DND-41 (cell line): ENCODE measurements at places on chromosomes 2 and 18.

GRCh38 chr2:185507719-185508118 is 230.9 kb upstream of the FSIP2 start:
- no peak for DNase-seq

- DNase-seq = no peak
Observed at GRCh38 chr2:239587841-239588240, 187.0 kb upstream of the HDAC4 start.

DNA sequence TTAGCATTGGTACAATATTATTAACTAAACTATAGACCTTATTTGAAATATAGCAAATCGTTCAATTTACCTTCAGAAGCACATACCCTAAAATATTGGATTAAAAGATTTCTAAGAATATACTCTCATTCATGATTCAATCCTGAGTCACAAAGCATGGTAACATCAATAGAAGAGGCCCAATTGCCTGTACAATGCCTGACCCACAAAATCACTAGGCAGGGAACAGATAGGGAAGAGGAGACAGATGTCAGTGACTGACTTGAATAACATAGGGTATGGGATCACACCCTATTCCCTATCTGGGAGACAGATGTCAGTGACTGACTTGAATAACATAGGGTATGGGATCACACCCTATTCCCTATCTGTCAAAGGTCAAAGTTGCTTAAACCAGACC is 611.6 kb upstream of the VRK2 start:
- DNase-seq = no peak

GRCh38 chr2:84946204-84947009 is 24.6 kb upstream of the KCMF1 start:
- no peak for DNase-seq

GRCh38 chr2:184598316-184599053 is at the start of gene ZNF804A:
Gene ZNF804A, plus strand, starts transcription at chr2:184598529. Its CDS starts 431 bp downstream, at chr2:184598960.
- no peak for DNase-seq

- no peak for DNase-seq
Observed at GRCh38 chr18:62282188-62282629, 42.9 kb upstream of the TNFRSF11A start.

DNA sequence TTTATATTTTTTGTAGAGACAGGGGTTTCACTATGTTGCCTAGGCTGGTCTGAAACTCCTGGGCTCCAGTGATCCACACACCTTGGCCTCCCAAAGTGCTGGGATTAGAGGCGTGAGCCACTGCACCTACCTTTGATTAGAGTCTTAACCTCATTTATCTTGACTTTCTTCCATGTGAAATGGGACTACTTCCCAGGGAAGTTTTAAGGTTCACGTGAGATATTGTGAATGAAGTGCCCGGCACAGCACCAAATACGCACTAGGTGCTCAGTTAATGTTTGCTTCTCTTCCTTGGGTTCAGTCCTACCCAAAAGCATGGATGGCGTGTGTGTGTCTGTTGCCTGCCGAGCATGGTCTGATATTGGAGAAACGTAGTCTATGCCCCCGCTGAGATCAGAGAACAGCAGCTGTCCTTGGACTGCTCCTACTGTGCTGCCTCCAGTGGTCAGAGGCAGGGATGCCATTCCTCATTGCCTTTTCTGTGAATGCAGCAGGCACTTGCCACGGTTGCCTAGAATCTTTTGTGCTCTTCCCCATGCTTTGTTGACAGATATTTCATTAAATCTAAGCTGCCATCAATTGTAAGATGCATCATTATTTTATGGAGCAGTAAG is 12.3 kb upstream of the TFCP2L1 start:
- peak; percentile 12 for DNase-seq

DNA sequence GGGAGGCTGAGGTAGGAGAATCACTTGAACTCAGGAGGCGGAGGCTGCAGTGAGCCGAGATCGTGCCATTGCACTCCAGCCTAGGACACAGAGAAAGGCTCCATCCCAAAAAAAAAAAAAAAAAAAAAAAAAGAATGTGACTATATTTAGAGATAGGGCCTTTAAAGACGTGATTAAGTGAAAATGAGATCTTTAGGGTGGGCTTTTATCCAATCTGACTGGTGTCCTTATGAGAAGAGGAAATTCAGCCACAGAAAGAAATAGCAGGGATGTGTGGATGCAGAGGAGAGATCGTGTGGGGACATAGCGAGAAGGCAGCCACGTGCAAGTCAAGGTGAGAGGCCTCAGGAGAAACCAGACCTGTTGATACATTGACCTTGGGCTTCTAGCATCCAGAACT is 69.9 kb upstream of the ACSL3 start:
- no peak for DNase-seq

DNA sequence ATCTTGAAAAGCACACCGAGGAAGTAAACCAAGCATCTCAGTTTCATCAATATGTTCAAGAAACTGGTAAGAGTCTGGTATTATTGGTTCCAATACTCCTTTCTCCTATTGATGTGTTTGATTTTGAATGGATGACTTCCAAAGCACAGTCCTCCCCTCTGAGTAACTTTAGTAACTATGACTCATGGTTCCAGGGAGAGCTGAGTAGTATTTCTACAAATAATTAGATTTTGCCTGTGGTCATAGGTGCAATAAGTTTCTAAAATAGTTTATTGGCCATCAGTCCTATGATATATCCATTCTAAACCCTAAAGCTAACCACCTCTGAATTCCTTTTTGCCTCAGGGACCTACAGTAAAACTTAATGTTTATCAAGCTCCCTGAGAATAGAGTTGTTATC is 352.4 kb downstream of the XIRP2 start:
- no peak for DNase-seq

DNA sequence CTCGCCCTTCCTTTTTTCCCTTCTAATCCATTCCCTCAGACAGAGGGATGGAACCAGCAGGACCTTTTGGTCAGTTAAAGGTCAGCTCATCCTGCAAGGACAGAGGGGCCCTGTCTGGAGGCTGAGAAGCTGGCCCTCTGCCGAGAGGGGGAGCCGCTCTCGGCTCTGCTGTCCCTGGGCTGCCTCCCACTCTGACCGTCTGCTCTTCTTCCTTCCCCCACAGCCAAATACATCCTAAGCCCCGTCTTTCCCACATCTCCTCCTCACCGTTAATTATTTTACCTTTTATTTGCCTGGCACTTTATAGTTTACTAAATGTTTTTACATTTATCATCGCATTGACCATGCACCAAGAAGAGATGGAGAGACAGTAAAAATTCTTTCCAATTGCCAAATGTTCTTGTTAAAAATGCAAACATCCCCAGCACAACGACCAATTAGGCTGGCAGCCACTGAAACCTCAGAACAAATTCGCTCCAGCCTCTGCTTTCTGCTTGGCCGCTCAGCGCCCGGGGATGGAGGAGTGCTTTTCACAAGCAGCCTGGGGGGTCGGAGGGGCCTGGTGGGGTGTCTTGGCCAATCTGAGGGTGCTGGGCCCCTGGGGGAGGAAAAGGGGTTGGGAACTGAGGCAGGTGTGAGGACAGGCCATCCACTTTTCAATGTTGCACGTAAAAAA is 123.7 kb downstream of the TNS1 start:
- DNase-seq = no peak

DNA sequence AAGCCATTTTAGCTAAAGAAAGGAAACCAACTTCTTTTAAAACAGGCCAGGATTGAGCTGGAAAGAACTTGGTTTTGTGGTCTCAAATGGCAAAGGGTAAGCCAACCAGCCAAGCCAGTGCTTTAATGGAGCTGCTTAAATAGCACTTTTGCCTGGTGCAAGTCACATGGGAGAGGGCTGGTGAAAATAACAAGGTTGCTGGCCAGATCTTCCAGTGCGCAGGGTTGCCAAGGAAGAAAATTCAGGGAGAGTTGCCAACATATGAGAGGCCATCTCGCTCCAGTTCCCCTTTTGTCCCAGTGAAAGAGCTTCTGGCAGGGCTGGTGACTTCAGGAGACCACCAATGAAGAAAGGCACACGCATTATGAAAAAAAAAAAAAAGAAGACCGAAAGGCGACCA is 57.3 kb downstream of the IRS1 start:
- DNase-seq = no peak

DNA sequence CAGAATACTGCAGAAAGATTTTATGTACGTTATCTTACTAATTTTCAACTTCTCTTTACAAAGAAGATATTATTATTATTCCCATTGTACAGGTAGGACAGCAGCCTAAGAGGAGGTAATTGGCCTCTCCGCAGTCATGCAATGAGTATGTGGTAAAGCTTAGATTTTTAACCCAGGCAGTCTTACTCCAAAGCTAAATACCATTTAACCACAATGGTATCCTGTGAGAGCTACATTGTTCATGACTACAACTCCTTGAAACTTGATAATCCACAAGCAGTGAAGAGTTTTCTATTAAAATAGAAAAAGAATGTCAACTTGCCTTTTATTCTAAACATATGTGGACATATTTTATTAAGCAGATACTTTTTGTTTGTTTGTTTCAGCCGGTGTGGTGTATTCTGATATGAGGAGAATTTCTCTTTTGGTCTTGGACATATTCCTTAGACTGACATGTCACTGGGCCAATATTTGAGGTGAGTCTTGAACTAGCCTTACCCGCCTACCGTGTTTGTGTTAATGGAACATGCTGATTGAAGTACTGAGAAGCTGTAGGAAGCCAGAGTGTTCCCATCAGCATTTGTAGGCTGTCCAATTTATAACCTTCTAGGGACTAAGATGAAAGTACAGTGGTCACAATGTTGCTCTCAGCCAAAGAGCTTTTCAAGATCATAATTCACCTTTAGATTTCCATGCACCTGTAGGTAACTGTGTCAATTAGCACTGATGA is 293.9 kb upstream of the DCC start:
- DNase-seq = no peak

DNA sequence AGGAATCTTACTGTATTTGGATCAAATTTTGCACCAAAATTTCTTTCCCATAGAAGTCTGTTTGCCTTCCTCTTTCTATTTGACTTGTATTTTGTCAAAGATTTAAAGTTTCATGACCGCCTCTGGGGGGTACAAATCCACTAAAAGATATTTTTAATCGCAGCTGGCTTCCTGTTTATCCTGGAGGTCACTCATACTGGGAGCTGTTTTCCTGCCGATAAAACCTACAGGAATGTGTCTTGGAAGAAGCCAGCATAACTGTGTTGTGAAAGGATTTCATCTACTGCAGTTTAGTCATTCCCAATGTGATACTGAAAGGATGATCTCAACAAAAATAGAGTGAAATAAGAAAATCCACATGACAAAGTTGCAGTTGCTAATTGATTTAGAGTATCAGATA is 184.0 kb downstream of the RIT2 start:
- DNase-seq = no peak

DNA sequence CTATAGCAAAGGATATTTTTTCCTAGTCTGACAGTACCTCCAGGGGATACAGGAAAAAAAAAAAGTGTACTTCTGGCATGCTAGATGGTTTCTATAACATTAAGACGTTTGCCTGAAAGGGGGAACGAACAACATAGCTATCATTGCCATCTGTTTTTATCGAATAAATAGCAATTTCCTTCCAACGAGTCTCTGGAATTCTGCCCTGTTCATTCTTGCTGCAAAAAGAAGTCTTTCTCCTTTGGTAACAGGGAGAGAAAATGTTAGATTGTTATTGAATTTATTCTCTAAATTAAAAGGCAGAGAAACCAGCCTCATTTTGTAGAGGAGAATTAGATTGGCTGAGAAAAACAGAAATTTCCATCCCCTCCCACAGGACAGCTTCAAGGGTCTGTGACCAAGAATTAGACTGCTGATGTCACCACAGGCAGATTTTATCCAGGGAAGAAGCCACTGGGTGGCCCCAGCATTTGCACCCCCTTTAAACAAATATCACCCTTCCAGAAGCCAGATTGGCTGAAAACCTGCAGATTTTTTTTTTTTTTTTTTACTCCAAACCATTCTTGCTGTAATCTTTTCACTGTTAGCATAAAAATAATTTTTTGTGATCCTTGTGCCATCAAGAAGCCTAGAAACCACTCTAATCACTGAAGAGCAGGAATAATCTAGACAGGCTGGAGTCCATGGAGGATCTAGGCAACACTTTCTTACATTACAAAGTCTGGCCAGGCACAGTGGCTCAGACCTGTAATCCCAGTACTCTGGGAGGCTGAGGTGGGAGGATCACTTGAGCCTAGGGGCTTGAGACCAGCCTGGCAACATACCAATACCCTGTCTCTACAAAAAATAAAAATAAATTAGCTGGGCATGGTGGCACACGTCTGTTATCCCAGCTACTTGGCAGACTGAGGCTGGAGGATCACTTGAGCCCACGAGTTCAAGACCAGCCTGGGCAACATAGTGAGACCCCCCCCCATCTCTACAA is 12.0 kb downstream of the WDFY1 start:
- no peak for DNase-seq

DNA sequence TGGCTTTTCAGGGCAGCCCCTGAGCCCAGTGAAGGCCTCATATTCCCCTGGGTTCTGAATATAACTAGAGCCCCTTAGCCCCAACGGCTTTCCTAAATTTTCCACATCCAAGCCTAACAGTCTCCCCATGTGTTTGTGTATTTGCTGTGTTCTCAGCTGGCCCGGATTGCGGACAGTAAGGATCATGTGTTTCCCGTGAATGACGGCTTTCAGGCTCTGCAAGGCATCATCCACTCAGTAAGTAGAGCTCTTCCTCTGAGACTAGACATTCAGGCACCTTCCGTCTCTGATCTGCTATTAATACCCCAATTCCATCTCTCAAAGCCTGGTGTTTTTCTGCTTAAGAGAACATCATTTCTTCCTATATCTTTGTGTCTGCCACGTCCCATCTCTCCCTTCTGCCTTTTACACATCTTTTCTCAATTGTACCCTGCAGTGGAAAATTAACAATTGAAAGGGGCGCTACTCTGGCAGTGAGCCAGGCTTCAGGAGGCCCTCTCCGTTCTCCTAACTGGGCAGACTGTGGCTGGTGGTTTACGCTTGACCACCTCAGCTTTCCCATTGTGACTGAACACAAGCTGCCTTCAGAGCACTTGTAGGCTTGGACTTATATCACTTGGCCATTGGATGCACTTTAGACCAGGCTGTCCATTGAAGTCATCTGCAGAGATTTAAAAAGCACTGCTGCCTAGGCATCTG is 64.4 kb downstream of the ANTXR1 start:
- no peak for DNase-seq

DNA sequence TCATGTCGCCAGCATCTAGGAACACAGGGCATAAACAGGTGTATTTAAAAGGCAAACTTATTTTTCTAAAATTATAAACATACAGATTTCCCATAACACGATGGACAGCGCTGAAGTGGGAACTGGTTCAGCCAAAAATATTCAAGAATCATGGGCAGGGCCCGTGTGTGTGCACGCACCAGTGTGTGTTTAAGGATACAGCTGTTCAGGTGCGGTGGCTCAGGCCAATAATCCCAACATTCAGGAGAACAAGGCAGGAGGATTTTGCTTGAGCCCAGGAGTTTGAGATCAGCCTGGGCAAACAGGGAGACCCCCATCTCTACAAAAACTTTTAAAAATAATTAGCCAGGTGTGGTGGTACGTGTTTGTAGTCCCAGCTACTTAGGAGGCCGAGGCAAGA is 288.6 kb upstream of the HDAC4 start:
- no peak for DNase-seq

- no peak for DNase-seq
Observed at GRCh38 chr2:70834881-70835280, 735 bp downstream of the CD207 start.

GRCh38 chr2:129103936-129104878 is 785.5 kb upstream of the HS6ST1 start:
- no peak for DNase-seq
